ENCODE measurements at places on chromosomes 2 and 18.
A peak's percentile ranks its signal among the peaks of the same experiment; 100 is the strongest.

GRCh38 chr2:20472569-20472968 lies 25.7 kb downstream of the RHOB start:
- DNase-seq: no peak

DNA sequence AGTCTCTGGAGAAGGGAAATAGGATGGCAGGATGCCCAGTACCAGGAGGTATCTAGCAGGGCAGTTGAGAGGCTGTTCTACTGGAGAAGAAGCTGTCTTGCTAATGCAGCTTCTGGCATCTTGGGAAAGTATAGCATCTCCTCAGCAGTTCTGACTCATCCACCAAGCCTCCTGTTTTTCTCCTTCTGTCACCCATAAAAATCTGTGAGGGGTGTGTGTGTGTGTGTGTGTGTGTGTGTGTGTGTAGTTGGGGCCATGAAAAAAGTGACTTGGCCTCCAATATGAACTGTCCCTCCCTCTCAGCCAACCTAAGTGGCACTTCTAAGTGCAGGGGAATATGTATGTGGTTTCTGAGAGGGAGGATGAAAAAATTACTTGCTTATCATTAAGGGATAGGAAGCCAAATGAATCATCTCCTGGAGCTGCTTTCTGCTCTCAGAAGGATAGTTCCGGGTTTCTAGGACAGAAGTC lies 83.9 kb downstream of the CBLN2 start:
- DNase-seq: no peak

GRCh38 chr2:8722986-8723385 lies 41.1 kb downstream of the ID2 start:
- no peak for DNase-seq

GRCh38 chr18:59096098-59096789 lies 43.4 kb upstream of the SEC11C start:
- DNase-seq: no peak

- DNase-seq: no peak
Observed at GRCh38 chr2:164746713-164747112, 94.9 kb downstream of the COBLL1 start.

- DNase-seq: no peak
Observed at GRCh38 chr2:233410196-233410760, 56.0 kb downstream of the DGKD start.

GRCh38 chr2:147543056-147543455 lies 301.8 kb upstream of the ACVR2A start:
- DNase-seq: no peak

GRCh38 chr2:202099515-202099914 lies 26.5 kb downstream of the KIAA2012 start:
- DNase-seq: no peak

DNA sequence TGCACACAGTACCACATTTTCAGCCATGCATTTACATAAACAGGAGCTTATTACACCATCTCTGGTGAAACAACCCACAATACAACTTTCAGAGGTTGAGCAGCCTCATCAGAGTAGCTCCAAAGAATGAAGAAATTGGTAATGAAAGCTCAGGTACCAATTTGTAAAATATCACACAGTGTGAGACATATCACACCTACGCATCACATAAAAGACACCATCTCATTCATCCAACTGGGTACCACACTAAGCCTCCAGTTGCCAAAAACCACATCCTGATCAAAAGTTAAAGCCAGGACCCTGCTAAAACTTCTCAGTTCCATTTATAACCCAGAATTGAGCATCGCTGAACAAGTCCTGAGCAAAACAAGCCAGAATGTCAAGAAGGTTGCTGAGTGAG lies 4.6 kb downstream of the TMEM163 start:
- no peak for DNase-seq

DNA sequence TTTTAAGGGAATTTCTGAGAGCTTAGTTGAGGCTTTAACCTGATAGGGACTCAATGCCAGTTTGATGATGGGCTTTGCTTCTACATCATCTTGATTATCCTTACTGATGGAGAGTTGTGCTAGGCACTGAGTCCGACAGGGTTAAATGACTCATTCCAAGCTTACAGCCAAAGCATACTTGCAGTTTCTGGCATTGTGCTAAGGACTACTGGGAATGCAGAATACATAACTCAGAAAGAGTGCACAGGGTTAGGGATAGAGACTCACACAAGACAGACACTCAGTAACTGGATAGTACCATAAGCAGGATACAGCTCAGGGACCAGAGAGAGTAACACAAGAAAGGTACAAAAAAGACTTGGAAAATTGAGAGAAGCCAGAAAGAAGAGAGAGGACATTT lies 94.1 kb upstream of the SLC14A2 start:
- DNase-seq: no peak

- DNase-seq: no peak
Observed at GRCh38 chr2:176380341-176380740, 111.1 kb downstream of the MTX2 start.

DNA sequence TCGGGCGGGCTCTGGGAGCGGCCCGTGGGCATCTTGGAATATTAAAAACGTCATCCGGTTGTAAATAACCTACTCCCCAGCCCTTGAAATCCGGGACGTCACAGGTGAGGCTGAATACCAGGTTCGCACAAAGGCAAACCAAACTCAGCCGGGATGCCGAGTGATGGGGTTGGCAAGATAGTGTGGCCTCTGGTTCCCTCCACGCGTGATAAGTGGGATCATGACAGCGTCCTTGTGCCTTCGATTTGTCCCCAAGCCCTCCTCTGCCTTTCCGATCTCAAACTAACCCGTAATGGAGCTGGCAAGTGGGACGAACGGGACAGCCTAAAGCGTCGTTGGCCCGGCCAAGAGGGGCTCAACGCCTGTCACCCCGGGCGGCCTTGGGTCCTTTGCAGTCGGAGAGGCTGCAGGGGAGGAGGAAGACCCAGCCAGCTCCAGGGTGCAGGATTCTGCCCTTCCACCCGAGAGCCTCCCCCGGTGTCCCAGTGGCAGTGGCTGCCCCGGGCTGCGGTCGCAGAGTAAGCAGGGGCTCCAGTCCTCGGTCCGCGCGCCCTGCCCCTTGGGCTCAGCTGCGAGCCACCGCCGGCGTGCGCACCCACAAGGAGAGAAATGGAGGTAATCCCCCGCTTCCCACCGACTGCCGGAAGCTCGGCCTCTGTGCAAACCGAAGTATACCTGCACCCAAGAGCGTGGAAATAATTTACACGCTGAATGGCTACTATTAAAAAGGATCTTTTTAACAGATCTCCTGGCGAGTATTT lies 13.4 kb upstream of the PAX3 start:
- DNase-seq: no peak

DNA sequence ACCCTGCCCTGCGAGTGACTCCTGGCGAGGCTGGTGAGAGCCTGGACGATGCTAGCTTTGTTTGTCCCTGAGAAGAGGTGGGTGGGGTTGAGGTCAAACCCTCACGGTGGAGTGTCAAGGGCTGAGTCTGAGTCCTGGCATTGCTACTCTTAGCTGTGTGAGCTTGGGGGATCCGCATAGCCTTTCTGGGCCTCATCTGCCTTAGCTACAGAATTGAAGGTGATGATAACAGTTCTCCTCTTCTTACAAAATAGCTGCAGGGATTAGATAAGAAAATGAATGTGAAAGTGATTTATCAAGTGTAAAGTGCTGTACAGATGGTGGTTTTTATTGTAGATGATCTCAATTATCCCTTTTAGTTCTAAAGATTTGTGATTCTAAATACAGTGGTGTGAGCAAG lies 144.6 kb downstream of the LPIN1 start:
- no peak for DNase-seq

- DNase-seq: no peak
Observed at GRCh38 chr2:141498561-141498960, 632.3 kb downstream of the LRP1B start.

GRCh38 chr18:39909706-39910105 lies 2045.3 kb upstream of the PIK3C3 start:
- DNase-seq: no peak

DNA sequence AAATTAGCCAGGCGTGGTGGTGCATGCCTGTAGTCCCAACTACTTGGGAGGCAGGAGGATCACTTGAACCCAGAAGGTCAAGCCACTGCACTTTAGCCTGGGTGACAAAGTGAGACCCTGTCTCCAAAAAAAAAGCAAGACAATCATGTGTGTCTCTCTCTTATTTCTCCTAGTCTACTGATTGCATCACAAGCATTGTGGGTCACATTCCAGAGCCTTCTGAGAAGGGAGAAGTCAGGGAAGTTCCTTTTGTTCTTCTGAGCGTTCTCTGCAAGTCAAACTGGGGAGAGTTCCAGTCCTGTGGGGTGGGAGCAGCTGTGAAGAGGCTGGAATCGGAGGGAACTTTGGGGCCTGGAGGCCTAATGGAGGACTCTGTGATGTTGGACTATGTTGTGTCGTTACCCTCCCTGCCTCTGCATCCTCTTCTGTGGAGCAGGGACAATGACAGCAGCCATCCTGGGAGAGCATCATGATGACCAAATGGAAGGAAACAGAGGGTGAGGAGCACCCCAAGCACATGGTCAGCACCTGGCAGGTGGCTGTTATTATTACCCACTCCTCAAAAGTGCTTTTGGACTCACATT lies 115.4 kb downstream of the MRO start:
- no peak for DNase-seq

- peak; percentile 10 for DNase-seq
Observed at GRCh38 chr18:80204142-80204541, 43.2 kb downstream of the PARD6G start.

GRCh38 chr2:238271061-238271554 lies 17.3 kb downstream of the PER2 start:
- DNase-seq: no peak

GRCh38 chr2:129722306-129723019 lies 257.0 kb upstream of the RAB6C start:
- DNase-seq: no peak

DNA sequence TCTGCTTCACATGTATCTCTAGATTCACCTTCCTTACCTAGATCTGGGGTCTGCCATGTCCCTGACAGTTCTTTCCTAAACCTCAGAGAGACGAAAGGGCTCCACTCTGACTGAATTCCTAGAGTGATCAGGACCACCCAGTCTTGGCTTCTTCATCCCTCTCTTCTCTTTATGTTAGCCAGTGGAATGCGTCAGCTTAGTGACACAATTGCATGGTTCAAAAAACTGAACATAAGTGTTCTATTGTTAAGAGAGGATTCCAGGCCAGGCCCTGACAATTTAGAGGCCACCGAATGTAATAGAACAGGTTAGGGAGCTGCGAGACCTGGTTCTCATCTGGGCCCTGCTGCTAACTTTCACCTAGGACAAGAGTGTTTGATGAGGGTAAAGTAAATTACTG lies 10.0 kb downstream of the PRELID3A start:
- DNase-seq: no peak

GRCh38 chr2:64524604-64525316 lies 632 bp downstream of the AFTPH start:
- no peak for DNase-seq

DNA sequence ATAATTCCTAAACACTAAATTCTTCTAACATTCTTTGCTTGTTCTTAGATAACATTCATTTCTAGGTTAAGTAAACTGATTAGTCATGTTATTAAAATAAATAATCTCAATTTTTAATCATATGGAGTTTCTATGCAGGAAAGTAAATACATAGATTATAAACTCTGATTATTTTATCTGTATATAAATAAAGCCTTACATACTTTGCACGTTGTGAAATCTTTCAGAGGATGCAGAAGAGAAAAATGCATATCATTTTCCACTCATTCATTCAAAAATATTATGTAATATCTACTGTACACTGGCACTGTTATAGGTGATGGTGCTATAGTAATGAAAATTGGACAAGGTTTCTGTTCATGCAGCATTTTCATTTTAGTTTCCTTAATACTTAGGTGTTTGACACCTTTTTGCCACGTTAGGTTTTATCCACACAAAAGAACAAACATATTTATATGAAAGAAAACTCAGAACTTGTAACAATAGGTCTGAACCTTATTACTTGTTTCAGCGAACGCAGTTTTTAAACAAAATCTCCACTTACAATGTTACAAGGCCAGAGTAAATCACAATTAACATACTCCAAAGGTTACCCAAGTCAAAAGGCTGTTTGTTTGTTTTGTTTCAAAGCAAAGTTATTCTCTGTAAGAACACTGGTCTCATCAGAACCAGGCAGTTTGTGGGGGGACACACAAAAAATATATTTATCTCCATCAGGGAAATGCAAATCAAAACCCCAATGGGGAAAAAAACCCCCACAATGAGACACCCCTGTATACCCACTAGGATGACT lies 27.4 kb downstream of the ADAM17 start:
- no peak for DNase-seq

DNA sequence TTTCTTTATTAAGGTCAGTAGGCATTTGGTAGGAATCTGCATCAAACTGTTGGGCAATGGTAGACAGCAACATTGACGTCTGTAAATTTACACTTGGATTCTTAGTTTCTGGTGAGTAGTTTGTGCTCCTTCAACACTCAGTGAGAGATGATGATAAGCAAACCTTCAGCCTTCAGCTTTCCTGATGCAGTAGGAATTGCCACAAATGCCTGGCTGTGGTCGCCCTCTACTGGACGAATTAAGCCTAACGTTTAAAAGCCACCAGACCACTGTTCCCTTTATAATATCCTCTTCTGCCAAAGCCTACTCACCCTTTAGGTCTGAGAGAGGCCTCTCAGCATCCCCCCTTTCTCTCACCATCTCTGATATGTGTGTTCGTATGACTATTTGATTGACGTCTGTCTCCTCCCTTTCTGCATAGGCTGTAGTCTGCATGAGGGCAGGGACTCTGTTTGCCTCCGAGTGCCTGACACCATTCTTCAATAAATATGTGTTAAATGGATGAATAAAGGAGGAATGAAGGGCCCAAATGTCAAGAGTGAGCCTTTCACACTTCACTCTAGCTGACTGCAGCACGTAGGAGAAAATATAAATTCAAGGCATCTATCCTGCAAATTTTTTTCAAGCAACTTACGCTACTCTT lies 47.0 kb upstream of the PLEKHM3 start:
- peak; percentile 34 for DNase-seq

- DNase-seq: no peak
Observed at GRCh38 chr2:69073928-69074570, 61.1 kb downstream of the ANTXR1 start.
